ENCODE measurements at places on chromosomes 13 and 19.

- DNase-seq, result peak; percentile 30
Observed at GRCh38 chr13:26785838-26786630, 25.4 kb upstream of the GPR12 start.

DNA sequence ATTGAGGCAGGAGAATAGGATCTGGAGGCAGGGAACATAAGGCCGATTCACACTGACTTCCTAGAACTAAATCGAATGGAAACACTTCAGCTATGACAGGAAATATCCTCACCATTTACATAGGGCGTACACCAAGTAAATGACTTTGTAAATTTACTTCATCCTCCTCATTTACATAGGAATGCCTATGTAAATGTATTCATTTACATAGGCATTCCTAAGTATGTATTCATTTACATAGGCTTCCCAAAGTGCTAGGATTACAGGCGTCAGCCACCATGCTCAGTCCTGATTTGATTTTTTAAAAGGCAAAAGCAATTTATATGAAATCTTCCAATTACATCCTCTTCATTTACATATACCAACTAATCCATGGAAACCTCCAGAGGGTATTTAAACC is 133.1 kb upstream of the RFC3 start:
- DNase-seq, result no peak

- DNase-seq, result no peak
Observed at GRCh38 chr19:50497022-50497405, 14.0 kb downstream of the JOSD2 start.

- no peak for DNase-seq
Observed at GRCh38 chr13:50114961-50115360, 99.7 kb downstream of the KCNRG start.

DNA sequence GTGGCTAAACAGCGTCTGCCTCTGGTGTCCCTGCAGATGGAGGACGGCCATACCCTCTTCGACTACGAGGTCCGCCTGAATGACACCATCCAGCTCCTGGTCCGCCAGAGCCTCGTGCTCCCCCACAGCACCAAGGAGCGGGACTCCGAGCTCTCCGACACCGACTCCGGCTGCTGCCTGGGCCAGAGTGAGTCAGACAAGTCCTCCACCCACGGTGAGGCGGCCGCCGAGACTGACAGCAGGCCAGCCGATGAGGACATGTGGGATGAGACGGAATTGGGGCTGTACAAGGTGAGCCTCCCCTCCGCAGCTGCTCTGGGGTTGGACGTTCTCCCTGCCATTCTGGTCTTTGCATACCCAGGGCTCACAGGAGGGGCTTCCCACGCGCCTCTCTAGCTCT is 19.9 kb downstream of the UHRF1 start:
- DNase-seq, result no peak

GRCh38 chr13:21898945-21899344 is 228.1 kb downstream of the FGF9 start:
- DNase-seq, result no peak

DNA sequence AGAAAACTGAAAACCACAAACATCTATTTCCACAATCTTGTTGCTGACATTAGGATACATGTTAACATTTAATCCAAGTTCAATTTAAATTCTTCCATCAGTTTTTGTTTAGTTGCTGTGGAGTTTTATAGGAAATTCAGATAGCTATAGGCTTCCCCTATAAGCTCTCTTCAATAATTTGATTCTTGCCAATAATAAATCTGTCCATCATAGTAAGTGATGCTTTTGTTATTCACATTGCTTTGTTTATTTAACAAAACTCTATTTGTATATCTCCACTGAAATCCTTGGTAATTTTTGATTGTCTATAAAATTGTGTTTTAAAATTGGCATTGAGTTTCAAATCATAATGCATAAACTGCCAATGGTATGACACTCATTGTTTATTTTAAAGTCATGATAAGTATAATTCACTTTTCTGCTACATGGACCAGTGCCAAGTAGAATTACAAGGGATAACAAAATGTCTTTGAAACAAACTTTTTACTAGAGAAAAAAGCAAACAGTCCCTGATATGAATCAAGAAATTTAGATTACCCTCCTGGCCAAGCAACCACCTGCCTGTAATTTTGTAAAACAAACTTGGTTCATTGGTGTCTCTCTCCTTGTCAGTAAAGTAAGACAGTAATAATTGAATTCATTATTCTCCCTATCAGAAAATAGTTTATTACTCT is 577.3 kb upstream of the GPC6 start:
- no peak for DNase-seq

DNA sequence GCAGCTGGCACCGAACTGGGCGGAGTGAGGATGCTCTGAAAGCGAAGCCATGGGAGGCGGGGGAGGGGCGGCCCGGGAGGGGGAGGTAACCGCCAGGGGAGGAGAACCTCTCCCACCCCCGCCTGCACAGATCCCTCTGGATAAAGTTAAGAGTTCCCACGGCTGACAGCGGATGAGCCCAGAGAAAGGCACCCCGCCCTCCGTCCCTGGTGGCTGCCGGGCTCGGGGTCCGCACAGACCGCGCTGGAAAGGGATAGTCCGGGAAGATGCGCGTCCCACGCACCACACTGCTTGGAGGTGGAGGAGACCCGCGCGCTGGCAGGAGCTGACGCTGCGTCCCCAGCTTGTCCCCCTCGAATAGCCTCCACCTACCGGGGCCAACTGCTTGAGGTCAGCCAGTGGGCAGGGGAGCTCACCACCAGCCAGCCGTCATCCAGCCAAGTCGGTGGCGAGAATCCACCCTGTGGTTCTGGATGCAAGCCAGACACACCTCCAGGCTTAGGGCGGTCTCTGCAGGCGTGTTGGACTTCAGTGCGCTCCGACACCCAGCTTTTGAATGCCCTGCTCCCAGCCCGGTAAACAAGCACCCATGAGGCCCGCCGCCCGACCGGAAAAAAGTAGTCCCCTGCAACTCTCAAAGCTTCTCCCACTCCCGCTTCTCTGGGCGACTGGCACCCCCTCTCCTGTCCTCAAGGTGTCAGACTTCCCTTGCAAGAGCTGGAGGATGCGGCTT is at the start of gene TRPC4:
Gene TRPC4, minus strand, starts transcription at position 17 of the 733 bp plus-strand sequence. CDS start 86,439 bp downstream, outside the sequence.
- DNase-seq, result peak; percentile 86

DNA sequence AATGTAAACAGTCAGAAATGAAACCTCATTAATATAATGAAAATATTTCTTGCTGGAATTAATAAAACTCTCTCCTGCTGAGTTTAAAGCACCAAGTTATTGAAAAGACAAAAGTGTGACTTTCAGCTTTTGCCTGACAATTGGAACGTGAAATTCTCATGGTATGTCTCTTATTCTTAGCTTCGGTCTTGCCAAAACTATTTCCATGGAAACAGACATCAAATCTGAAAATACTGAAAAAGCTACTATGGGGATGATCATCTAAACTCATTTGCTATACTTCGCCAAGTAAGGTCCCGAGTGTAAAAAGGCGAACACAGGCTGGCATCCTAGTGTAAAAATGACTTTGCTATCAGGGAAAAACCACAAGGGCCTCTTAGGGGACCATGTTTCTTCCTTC is 22.8 kb downstream of the HTR2A start:
- no peak for DNase-seq

GRCh38 chr19:1756264-1756663 is 3.0 kb downstream of the ONECUT3 start:
- no peak for DNase-seq

DNA sequence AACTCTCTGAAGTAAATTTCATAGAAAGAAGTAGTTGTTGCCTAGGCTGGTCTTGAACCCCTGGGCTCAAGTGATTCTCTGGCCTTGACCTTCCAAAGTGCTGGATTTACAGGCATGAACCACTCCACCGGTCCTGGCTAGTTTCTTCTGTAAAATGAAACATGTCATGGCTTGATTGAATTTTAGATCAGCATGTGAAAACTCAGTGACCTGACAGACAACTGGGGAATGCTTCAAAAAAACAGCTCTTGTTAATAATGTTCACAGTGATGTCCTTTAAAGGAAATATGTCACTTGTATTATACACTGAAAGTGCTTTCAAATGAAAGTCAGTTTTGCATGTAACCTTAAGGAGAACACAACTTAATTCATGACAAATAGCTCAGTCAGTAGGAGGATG is 118.2 kb downstream of the KLF5 start:
- no peak for DNase-seq

DNA sequence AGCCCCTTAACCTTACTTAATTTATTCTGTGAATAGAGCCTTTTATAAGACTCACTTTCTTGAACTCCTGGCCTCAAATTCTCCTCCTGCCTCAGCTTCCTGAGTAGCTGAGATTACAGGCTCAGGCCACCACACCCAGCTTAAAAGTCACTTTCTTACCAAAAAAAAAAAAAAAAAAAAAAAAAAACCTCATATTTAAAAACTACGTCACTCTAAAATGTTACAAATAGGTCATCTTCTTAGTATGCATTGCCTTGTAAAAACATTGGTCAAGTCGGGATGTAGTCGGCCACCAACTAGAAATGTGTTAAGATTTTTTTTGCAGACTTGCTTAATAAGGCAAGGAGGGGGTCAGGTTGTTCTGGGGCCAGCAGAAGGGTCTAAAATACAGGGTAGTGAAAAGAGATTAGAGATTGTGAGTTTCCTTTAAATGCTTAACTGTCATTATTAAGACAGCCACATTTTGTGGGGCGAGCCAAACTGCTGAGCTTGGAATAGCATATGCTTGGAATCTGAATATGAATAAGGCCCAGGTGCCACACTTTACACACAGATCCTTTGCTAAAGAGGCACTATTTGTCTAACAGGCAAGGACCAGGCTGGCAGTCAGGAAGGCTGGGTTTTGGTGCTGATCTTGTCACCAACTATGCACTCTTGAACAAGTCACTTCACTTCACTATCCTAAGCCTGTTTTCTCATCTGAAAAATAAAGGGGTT is 16.5 kb upstream of the IL17D start:
- DNase-seq, result no peak

DNA sequence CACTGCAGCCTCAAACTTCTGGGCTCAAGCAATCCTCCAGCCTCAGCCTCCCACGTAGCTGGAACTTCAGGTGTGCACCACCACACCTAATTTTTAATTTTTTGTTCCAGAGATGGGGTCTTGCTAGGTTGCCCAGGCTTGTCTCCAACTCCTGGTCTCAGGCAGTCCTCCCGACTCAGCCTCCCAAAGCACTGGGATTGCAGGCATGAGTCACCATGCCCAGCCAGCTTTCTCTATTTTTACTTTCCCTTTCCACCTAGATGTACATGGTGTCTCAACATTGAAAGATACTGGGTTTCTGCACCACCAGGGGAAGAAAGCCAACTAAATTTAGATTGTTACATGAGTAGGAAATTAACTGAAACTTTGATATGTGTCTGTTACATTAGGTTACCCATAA is 13.8 kb upstream of the ZNF846 start:
- no peak for DNase-seq

GRCh38 chr19:39306075-39306474 is 9.9 kb downstream of the IFNL1 start:
- DNase-seq, result no peak

GRCh38 chr13:112253631-112254030 is 122.5 kb upstream of the SPACA7 start:
- no peak for DNase-seq

DNA sequence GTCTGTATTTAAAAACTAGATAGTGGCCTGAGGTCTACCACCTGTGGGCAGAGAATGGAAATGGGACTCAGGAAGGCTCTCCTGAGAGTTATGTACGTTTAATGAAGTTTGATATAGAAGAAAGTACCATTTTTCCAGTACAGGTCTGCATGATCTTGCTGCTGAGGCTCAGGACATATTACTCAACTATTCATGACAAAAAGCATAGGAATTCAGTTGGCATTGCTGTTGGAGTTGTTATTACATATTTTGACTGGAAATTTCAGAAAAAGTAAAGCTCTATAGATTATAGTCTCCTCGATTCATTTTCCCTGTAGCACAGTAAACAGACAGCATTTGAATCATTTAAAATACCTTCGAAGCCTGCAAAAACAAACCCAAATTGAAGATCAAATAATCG is 469.8 kb downstream of the DCT start:
- no peak for DNase-seq

Measured in neural progenitor cell (in vitro differentiated cells).